OCI-M1 (cell line): ENCODE measurements at places on chromosomes 3 and 15.

DNA sequence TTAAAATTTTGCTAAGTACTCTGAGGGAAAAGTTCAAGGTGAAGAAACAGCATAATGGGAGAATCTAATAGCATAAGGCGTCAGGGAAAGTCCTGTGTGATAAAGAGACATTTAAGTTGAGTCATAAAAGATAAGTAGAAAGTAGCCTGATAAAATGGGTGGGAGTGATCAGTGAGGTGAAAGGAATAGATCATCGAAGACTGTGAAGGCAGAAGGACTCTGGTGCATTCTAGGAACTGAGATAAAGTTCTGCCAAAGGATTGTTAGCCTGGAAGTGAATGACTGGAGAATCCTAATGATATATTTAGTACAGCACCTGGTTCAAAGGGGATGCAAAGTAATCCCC lies 149.9 kb downstream of the CFAP20DC start:
- no peak for DNase-seq

GRCh38 chr3:196988241-196989029 lies 19.8 kb upstream of the PIGZ start:
- peak; percentile 82 for DNase-seq

DNA sequence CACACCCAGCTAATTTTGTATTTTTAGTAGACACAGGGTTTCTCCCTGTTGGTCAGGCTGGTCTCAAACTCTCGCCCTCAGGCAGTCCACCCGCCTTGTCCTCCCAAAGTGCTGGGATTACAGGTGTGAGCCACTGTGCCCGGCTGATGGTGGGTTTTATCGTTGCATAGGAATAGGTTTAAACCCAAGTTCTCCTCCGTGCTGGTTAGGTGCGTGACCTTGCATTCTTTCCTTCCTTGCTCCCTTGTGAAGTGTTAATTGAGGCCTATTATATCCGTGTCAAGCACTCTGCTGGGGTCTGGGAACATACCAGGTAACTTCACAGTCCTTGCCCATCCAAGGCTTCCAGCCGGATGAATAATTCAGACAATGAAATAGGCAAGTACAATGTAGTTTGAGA lies 19.3 kb upstream of the ETV5 start:
- no peak for DNase-seq

- DNase-seq, result no peak
These were observed 99.8 kb upstream of the LRRN1 start for GRCh38 chr3:3699407-3699806.

DNA sequence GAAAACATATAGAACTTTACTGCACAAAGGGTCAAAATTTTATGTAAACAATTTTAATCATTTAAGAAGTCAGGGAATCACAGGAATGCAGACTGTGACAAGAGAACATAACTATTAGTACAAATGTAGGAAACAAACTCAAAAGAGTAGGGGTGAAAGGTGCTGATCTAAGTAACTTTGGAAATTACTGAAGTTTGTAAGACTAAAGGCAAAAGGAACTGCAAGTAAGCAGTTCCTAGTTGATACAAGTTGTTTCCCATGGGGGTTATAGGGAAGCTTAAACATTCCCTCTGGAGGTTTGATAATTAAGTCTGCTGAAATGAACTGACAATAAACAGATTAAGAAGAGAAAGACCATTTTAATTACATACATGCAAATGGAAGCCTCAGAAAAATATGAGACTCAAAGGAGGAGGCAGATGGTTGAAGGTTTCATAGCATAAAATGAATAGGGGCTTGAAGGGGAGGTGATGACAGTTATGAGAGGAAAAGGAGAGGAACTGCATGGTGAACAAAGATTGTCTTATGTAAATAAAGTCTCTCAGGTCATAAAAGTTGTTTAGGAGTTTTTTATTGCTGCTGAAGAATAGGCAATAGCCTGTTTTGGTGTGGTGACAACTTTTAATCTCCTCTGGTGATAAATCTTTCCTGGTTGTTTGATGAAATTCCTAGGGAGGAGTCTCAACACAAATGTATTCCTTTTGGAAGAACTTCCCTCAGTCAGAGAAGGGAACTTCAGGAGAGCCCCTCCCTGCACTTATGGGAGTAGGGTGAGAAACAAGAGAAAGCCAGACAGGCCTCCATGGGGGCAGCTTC lies 17.1 kb downstream of the SETMAR start:
- DNase-seq, result no peak
